ENCODE measurements at places on chromosomes 1 and 21. TPM values are rescaled to one million over a fixed set of nuclear protein-coding genes. Genes with fewer than 3 reads are reported as not detected.

- DNase-seq = peak; percentile 90
These were observed at the start of gene PRDX6 for GRCh38 chr1:173477286-173478093. TSS of gene PRDX6 (plus strand) at chr1:173477335. CDS start at chr1:173477398, 63 bp downstream.

- DNase-seq = no peak
These were observed 2.8 kb downstream of the SPATC1L start for GRCh38 chr21:46181436-46181835.

The PGLYRP4 gene
- total RNA-seq = not detected

The FBXO2 gene
- total RNA-seq = 7.0 TPM

The NTMT2 gene
- total RNA-seq = not detected

Data from uterus (tissue), 4 donors.